PC-9 (cell line): ENCODE measurements at places on chromosomes 4 and X. TPM values are rescaled to one million over a fixed set of nuclear protein-coding genes. Genes with fewer than 3 reads are reported as not detected.

SHISA3 gene
- not detected in 2 replicates for total RNA-seq

CT47B1 gene
- not detected in 2 replicates for total RNA-seq

MPP1 gene
- total RNA-seq, result 4.2 and 4.8 TPM in 2 replicates

AWAT2 gene
- total RNA-seq, result not detected in 2 replicates

CYP2U1 gene
- 1.1 and 1.3 TPM in 2 replicates for total RNA-seq

FREM3 gene
- not detected in 2 replicates for total RNA-seq

TCEAL7 gene
- not detected in 2 replicates for total RNA-seq

RBMXL3 gene
- total RNA-seq, result not detected in 2 replicates

PPEF1 gene
- total RNA-seq, result not detected in 2 replicates

SCLT1 gene
- 15.9 and 16.9 TPM in 2 replicates for total RNA-seq

- no peaks in the 10 kb centered on the region for H3K36me3 ChIP-seq
- no peak overlapping the region for H3K4me3 ChIP-seq
- no peak for DNase-seq
- no peaks in the 10 kb centered on the region for H3K4me1 ChIP-seq
These were observed 147.8 kb upstream of the BCOR start for GRCh38 chrX:40245488-40246071.

DNA sequence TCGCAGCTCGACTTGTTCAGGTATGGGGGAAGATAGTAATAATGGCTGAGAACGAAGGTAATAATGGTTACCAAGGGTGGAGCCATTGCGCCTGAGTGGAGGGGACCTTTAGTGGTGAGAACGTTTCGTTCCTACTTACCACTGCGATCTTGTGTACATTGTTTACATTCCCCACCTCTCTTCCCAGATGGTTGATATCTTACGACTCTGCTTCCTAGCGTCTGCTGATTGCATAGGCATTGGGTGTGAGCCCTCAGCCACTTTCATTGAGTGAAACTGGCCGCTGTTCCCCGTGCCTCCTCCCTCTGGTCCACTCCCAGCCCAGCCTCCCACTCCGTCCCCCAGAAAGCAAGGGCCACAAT, 850 bp downstream of the IGBP1 start:
- H3K36me3 ChIP-seq, result no peaks in the 10 kb centered on the region
- peak overlapping the region; percentile 74 for H3K27ac ChIP-seq
- H3K27me3 ChIP-seq, result no peaks in the 10 kb centered on the region
- peak overlapping the region; percentile 99 for H3K4me3 ChIP-seq
- H3K4me1 ChIP-seq, result peaks cover 20% of the 10 kb centered on the region

GRCh38 chrX:136251041-136251991, at the start of gene MAP7D3:
Gene MAP7D3, minus strand, starts transcription at chrX:136251400. Its CDS starts 42 bp downstream, at chrX:136251358.
- peaks cover 17% of the 10 kb centered on the region for H3K4me1 ChIP-seq
- peak within 1 kb of the TSS; percentile 47 for H3K27ac ChIP-seq
- H3K36me3 ChIP-seq, result no peaks in the 10 kb centered on the region
- DNase-seq, result peak; percentile 73

DNA sequence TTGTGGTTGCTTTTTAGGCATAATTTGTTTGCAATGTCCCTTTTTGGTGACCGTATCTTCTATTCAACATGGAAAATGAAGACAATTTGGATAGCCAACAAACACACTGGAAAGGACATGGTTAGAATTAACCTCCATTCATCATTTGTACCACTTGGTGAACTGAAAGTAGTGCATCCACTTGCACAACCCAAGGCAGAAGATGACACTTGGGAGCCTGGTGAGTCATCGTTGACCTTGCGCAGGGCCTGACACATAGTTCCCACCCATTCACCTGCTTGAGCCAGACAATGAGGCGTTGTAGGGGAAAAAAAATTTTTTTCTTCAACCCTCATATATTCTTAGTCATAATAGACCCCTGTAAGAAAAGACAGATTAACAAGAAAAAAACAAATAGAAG, 32.4 kb downstream of the EGF start:
- no peak overlapping the region for H3K27ac ChIP-seq
- H3K36me3 ChIP-seq, result no peaks in the 10 kb centered on the region
- peak; percentile 43 for DNase-seq
- H3K4me3 ChIP-seq, result no peak overlapping the region

DNA sequence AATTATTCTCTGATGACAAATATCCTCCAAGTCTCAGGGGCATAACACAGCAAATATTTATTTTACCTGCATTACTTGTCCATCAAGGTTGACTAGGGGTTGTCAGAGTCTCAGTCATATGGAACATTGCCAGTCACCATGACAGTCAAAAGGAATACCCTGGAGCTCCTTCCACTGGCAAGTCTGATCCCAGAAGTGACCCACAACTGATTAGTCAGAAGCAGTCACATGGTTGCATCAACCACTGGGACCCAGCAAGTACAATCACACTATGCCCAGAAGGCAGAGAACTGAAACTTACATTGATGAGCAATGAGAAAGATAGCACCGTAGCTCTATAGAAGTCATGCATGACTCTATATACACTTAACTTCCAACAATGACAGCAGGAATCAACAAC, 41.9 kb upstream of the SOD3 start:
- peak; percentile 99 for DNase-seq
- H3K27me3 ChIP-seq, result no peaks in the 10 kb centered on the region
- peak overlapping the region; percentile 95 for H3K27ac ChIP-seq
- H3K36me3 ChIP-seq, result no peaks in the 10 kb centered on the region
- no peak overlapping the region for H3K4me3 ChIP-seq

DNA sequence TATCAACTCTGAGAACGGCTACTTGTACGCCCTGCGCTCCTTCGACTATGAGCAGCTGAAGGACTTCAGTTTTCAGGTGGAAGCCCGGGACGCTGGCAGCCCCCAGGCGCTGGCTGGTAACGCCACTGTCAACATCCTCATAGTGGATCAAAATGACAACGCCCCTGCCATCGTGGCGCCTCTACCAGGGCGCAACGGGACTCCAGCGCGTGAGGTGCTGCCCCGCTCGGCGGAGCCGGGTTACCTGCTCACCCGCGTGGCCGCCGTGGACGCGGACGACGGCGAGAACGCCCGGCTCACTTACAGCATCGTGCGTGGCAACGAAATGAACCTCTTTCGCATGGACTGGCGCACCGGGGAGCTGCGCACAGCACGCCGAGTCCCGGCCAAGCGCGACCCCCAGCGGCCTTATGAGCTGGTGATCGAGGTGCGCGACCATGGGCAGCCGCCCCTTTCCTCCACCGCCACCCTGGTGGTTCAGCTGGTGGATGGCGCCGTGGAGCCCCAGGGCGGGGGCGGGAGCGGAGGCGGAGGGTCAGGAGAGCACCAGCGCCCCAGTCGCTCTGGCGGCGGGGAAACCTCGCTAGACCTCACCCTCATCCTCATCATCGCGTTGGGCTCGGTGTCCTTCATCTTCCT, 2.7 kb downstream of the PCDH10 start:
- no peaks in the 10 kb centered on the region for H3K36me3 ChIP-seq
- H3K4me3 ChIP-seq, result no peak overlapping the region
- H3K27me3 ChIP-seq, result no peaks in the 10 kb centered on the region
- H3K27ac ChIP-seq, result no peak overlapping the region

- no peak overlapping the region for H3K27ac ChIP-seq
- H3K27me3 ChIP-seq, result no peaks in the 10 kb centered on the region; the same call in 1 of the 2 replicates
- no peak overlapping the region for H3K4me3 ChIP-seq
- no peak for DNase-seq
- H3K36me3 ChIP-seq, result no peaks in the 10 kb centered on the region
These were observed 19.3 kb downstream of the YIPF7 start for GRCh38 chr4:44632089-44632488.

DNA sequence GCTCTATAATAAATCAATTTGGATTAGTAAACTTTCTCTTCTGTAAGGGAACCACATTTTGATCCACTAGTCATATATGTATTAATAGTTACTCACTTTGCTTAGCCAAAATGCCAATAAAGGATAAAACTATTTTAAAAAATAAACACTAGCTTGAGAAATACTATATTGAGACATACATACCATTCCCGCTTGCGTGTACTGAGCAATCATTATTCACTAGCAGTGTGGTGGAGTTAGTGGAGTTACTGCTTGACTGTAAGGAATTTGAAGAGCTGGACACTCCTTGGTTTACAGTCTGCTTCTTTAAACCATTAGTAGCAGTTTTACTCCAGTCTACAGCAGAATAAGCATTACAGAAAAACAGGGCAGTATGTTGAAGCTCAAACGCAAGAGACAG, 10.8 kb upstream of the PHKA2 start:
- H3K27me3 ChIP-seq, result no peaks in the 10 kb centered on the region
- no peaks in the 10 kb centered on the region for H3K36me3 ChIP-seq

DNA sequence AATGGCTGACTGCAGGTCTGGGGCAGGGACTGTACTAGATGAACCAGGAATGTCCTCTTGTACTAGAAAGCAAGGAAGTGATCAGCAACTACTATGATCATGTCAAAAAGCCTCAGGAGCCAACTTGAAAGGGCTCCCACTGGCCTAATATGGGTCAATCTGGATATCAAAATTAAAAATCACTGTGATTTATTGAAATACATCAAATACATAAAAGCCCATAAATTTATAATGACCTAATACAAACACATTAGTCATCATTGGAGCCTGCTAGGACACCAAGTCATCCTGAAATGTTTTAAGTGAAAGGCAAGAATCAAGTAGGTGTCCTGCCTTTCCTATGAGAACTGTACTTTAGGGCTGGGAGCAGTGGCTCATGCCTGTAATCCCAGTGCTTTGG, 70.5 kb upstream of the KLHL13 start:
- no peak for DNase-seq
- H3K27me3 ChIP-seq, result no peaks in the 10 kb centered on the region
- H3K27ac ChIP-seq, result no peak overlapping the region
- H3K4me3 ChIP-seq, result no peak overlapping the region
- no peaks in the 10 kb centered on the region for H3K4me1 ChIP-seq
- H3K36me3 ChIP-seq, result no peaks in the 10 kb centered on the region

DNA sequence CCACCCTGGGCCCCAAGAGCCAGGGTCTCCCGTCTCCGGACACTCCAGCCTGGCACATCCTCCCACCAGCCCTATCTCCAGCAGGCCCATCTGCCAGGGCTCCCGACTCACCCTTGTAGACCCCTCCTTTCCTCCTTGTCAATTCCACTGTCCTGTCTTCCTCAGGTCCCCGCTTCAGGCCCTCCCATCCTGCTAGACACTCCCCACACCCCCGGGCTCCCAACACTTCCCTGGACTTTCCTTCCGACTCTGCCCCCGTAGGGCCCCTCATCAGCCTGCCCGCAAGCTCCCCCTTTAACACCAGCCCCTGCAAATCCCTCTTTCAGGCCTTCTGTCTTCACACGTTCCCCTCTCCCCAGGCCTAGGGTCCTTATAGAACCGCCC, 1.1 kb downstream of the PRAF2 start:
- no peaks in the 10 kb centered on the region for H3K36me3 ChIP-seq
- no peak for DNase-seq
- no peak overlapping the region for H3K4me3 ChIP-seq
- no peaks in the 10 kb centered on the region for H3K27me3 ChIP-seq

DNA sequence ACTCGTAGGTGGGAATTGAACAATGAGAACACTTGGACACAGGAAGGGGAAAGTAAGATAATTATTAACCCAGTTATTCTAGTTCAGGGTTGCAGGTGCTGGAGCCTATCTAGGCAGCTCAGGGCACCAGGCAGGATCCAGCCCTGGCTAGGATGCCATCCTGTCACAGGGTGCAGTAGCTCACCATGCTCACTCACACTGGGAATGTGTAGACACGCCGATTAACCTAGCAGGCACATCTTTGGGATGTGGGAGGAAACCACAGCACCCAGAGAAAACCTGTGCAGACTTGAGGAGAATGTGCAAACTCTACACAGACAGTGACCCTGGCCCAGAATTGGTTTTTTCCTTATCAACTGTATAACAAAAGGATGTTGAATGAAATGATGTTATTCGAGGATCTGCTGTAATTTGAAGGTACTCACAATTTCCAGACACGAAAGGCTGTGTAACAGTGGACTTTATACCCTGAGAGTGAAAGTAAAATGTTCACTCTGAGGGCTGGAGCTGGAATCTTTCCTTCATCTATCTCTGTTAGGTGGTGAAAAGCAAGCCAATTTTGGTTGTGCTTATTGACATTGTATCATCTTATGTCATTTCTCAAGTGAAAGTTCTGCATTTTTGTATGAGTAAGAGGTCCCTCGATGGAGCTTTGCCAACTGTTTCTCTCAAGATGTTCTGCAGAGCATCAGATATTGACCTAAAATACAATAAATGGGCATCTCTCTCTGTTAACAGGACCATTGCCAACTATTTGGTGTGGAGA, 78.8 kb downstream of the PHEX start:
- H3K36me3 ChIP-seq, result no peaks in the 10 kb centered on the region
- no peaks in the 10 kb centered on the region for H3K27me3 ChIP-seq
- H3K27ac ChIP-seq, result no peak overlapping the region
- H3K4me1 ChIP-seq, result no peaks in the 10 kb centered on the region
- no peak for DNase-seq

- H3K4me1 ChIP-seq, result no peaks in the 10 kb centered on the region
- no peak overlapping the region for H3K27ac ChIP-seq
- H3K36me3 ChIP-seq, result peaks cover 37% of the 10 kb centered on the region
- no peaks in the 10 kb centered on the region for H3K27me3 ChIP-seq
- H3K4me3 ChIP-seq, result no peak overlapping the region
- no peak for DNase-seq
These were observed 14.0 kb downstream of the RBMX start for GRCh38 chrX:136866337-136867095.

DNA sequence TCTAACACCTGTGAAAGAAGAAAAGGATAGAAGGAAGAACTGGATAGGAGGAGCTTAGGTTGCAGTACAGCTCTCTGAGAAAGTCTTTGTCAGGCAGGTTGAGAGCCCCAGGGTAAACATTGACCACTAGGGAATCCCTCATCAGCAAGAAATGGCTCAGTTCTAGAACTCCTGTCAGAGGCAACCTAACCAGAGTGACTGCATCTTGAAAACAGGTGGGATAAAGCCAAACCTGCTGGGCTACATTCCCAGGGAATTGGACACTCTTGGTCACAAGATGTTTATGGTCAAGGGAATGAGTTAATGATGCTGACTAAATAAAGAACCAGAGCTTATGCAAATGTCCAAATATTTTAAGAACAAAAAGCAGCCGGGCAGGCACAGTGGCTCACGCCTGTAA, 108.3 kb upstream of the MED14 start:
- H3K4me3 ChIP-seq, result no peak overlapping the region
- H3K27me3 ChIP-seq, result no peaks in the 10 kb centered on the region

GRCh38 chr4:113653871-113654270, 107.7 kb downstream of the CAMK2D start:
- no peak for DNase-seq
- H3K27me3 ChIP-seq, result no peaks in the 10 kb centered on the region
- H3K4me3 ChIP-seq, result no peak overlapping the region
- H3K27ac ChIP-seq, result no peak overlapping the region

DNA sequence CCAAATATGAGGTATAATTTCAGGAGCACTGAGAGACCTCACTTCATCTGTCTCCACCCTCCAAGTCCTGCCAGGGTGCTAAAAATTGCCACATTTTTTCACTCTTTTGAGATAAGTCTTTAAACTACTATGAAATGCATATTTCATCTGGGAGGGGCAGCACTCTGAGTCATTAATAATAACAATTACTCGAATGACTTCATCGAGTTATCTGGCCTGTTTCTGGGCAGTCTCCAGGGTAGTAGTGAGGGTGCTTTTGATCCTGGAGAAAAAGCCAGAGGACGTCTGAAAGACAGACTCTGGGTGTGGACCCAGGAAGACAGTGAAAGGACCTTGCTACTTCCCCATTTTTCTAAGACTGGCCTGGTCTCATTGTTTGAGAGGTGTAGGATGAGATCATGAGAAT, 42.3 kb upstream of the SRD5A3 start:
- DNase-seq, result peak; percentile 80
- peaks cover 14% of the 10 kb centered on the region for H3K4me1 ChIP-seq
- no peaks in the 10 kb centered on the region for H3K36me3 ChIP-seq
- peak overlapping the region; percentile 61 for H3K27ac ChIP-seq
- no peak overlapping the region for H3K4me3 ChIP-seq

GRCh38 chr4:74758551-74759145, 35.7 kb downstream of the BTC start:
- H3K27ac ChIP-seq, result no peak overlapping the region
- no peak overlapping the region for H3K4me3 ChIP-seq
- DNase-seq, result no peak
- H3K36me3 ChIP-seq, result no peaks in the 10 kb centered on the region
- H3K4me1 ChIP-seq, result peaks cover 11% of the 10 kb centered on the region; the same call in 1 of the 2 replicates
- no peaks in the 10 kb centered on the region for H3K27me3 ChIP-seq
